Activated T-cell treated with anti-CD3 and anti-CD28 coated beads, Interleukin-2, amount 50 U/mL, for 48 hours (primary cell): ENCODE measurements at places on chromosomes 6 and 20.

GRCh38 chr20:22630701-22631100 lies 46.3 kb upstream of the FOXA2 start:
- no peak for DNase-seq

GRCh38 chr6:5814901-5815300 lies 191.8 kb downstream of the NRN1 start:
- no peak for DNase-seq

DNA sequence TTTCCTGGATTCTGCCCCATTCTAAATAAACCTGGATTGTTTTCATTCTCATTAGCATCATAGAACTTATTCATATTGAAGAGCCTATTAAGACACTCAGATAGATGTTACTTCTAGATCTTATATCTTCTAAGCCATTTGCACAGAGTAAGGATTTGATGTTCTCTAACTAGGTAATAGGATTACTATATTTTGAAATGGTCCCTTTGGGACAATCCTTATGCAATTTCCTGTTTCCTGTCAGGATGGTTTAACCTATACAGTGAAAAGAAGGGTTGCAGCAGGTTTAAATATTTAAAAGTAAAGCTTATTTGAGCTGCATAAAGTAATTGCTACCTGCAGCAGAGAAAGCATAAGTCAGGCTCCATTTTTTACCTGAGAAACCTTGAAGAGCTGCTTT lies 860.1 kb downstream of the TFAP2A start:
- no peak for DNase-seq

DNA sequence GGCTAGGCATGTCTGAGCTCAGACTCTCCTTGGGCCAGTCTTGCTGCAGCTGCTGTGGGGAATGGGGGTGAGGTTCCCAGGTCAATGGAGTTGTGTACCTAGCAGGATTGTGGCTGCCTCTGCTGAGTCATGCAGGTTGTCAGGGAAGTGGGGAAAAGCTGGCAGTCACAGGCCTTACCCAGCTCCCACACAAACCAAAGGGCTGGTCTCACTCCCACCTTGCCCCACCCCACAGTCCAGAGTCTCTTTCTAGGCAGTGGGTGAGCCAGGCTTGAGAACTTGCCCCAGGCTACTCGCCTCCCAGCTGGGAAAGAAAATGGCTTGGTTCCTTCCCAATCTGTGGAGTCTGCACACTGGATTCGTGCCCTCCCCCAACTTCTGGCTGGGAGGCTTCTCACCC lies 65.7 kb downstream of the SCP2D1 start:
- no peak for DNase-seq

DNA sequence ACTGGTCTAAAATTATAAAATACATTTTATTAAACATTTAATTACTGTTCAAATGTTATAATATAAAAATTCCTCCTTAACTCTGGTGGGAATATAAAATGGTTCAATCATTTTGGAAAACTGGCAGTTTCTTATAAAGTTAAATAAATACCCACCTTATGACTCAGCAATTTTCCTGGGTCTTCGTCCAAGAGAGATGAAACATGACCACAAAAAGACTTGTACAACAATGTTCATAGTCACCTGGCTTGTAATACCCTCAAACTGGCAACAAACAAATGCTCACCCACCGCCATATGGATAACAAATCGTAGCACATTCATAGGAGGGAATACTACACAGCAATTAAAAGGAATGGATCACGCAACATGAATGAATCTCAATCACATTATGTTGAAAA lies 66.0 kb upstream of the RIN2 start:
- DNase-seq: no peak

GRCh38 chr6:93358435-93358834 lies 60.9 kb downstream of the EPHA7 start:
- DNase-seq: no peak

- no peak for DNase-seq
These were observed 80.1 kb upstream of the HDAC2 start for GRCh38 chr6:114051031-114051430.

DNA sequence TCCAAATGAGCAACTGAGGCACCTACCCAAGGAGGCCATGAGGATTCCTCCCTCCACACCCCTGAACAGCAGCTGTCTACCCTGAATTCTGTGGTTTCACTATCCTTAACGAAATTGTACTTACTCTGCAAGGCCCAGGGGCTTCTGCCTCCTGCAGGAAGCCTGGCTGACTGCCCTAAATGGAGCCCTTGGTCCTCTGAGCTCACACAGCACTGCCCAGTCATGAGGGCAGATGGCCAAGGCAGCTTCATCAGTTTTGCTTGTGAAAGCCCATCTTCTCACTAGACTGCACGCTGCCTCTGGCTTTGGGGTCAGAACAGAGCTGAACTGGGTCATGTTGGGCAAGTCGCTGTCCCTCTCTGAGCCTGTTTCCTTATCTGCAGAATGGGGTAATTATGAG lies 26.4 kb upstream of the SIRPA start:
- no peak for DNase-seq

GRCh38 chr20:10909803-10910202 lies 236.0 kb upstream of the JAG1 start:
- no peak for DNase-seq

DNA sequence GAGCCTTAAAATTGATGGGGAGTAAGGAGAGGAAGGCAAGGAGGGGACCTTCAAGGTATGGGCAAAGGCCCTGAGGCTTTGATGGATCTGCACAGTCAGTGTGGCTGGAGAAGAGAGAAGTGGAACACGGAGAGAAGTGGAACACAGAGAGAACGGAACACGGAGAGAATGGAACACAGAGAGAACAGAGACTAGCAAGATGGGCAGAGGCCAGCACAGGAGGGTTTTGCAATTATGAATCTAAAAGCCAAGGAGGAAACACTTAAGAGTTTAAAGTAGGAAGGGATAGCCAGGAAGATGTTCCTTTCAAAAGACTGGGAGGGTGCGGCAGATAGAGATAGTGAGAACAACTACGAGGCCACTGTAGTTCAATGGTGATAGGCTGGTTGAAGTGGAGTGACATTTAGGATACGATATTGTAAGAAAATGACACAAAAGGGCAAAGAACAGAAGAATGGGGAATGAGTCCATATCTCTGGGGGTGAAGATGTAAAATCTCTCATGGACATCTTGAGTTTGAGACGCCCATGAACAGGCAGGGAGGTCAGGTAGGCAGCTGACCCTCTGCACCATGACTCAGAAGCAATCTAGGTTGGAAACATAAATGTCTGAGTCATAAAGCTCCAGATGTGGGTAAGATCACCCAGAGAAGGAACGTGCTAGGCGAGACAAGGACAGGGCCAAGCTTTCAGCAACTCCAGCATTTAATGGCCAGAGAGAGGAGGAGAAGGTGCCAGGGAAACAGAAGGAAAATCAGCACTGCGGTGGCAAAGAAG lies 25.4 kb downstream of the ZMYND8 start:
- no peak for DNase-seq

- no peak for DNase-seq
These were observed 7.6 kb downstream of the HLA-A start for GRCh38 chr6:29949934-29950333.

- DNase-seq: no peak
These were observed 614.9 kb downstream of the CDH26 start for GRCh38 chr20:60573003-60573680.

GRCh38 chr6:21767891-21768648 lies 174.5 kb downstream of the SOX4 start:
- DNase-seq: no peak

- DNase-seq: peak; percentile 62
These were observed at the start of gene GID8 for GRCh38 chr20:62938105-62938888. TSS of gene GID8 (plus strand) at chr20:62938147. CDS start at chr20:62941503, 3,356 bp downstream.

DNA sequence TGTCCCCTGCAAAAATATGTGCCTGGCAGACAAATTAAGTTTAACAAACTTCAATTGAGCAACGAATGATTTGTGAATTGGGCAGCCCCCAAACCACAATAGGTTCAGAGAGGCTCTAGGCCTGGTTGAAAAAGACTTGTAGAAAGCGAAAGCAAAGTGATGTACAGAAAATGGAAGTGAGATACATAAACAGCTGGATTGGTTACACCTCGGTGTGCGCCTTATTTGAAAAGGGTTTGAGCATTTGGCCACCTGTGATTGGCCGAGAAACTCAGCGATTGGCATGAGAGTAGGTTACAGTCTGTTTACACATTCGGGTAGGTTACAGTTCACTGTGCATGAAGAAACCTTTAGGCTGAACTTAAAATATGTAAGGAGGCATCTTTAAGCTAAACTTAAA lies 136.9 kb downstream of the CD83 start:
- no peak for DNase-seq

GRCh38 chr6:17278289-17279063 lies 2.7 kb upstream of the RBM24 start:
- DNase-seq: no peak

DNA sequence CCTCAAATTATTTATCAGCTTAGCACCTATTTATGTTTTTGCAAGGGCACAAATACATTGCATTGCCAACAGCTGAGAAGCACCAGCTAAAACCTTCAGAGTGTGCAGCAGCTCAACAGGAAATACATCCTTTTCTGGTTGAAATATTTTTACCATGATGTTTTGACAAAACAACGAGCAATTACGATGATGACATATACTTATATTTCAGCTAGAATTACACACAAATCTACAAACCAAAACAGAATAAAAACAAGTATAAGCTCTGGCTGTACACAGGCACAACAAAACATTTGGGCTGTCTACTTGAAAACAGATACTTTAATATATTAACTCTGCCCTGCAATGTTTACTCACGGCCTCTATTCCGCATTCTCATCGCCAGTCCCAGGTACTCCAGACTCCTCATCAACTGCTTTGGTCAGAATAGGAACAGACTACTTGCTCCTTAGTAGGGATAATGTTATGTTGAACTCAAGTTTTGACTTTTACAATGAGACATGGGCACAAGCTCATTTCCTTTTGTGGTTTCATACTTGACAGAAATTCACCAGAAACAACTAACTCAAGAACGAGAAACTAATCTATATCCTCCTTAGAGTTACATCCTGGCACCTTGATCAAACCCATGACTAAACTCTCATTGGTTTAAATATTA lies 377.6 kb downstream of the ESR1 start:
- no peak for DNase-seq

GRCh38 chr6:27791182-27791943 lies 120.8 kb downstream of the OR2B2 start:
- peak; percentile 65 for DNase-seq

GRCh38 chr6:142112451-142113061 lies 20.2 kb upstream of the GJE1 start:
- peak; percentile 77 for DNase-seq

GRCh38 chr6:394641-395289 lies 3.2 kb downstream of the IRF4 start:
- DNase-seq: peak; percentile 19

DNA sequence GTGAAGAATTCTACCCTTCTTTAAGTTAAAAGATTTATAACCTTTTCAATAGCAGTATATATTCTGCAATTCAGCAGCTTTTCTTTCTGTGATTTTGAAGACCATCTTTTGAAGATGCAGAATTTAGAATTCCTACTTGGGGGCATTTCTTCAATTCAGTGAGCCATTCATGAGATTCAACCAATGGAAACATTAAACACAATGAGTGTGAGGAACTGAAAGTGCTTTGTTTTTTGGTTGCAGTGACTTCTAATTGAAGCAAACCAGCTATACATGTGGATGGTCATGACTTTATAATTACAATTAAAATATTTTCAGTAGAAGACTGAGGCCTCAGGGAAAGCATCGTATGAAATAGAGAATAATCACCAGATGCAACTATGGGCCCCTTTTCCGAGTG lies 108.3 kb downstream of the CARMIL1 start:
- DNase-seq: no peak

GRCh38 chr6:44072452-44072958 lies 54.7 kb downstream of the MRPL14 start:
- no peak for DNase-seq

DNA sequence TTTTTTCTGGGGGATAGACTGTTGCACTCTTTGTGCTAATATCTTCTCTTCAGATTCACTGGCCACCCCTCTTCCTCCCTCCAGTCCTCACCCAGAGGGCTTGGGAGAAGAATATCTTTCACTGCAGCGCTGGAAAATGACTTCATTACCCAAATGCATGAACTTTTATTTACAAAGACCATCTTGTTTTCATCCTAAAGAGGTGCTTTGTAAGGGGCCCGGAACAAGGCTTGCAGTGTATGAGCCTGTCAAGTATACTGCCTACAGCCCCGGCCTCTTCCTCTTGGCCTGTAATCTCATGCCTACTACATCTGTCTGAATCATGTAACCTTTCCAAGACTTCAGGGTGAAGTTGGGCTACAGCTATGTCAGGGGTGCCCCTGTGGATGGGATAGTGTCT lies 554 bp upstream of the LAMA4 start:
- DNase-seq: no peak

- no peak for DNase-seq
These were observed 473.6 kb upstream of the AGPAT4 start for GRCh38 chr6:161747506-161747905.

DNA sequence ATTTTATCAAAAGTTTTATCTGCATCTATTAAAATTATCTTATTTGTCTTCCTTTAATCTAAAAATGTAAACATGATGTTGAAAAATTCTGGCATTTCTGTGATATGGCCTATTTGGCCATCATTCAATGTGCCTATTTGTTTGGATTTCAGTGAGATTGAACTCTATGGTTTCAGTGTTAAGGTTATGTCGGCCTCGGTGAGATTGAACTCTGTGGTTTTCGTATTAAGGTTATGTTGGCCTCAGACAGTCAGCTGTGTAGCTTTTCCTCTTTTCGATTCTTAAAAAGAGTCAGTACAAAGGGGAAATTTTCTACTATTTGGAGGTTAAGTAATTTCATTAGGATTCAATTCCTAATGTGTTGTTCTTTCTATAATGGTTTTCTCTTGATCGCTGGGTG lies 320.6 kb downstream of the PACRG start:
- no peak for DNase-seq

GRCh38 chr20:46132705-46133120 lies 14.6 kb downstream of the CD40 start:
- peak; percentile 79 for DNase-seq

DNA sequence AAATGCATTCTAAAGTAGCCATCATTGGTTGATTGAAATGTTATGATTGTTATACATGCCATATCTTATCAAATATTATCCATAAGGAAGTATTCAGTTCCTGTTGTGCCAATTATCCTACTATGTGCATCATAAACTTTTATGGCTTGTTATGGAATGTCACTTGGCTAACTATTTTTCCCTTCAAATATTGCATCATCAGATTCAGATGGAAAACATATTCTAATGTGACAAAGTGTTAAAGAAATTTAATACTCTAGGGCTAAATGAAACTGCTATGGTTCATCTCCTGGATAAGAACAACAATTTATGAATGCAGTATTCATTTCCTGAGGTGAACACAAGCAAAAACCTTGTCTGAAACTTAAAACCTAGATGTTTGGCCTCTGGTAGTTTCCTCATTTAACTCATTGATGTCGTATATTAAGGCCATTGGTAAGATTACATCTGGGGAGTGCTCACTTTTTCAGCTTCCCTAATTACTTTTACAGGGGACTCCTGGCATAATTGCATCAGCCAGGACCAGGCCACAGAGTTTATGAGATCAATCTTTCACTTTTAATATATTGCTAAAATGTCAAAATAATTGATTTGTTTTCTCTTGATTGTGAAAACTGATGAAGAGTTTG lies 134.9 kb upstream of the CEP162 start:
- no peak for DNase-seq

DNA sequence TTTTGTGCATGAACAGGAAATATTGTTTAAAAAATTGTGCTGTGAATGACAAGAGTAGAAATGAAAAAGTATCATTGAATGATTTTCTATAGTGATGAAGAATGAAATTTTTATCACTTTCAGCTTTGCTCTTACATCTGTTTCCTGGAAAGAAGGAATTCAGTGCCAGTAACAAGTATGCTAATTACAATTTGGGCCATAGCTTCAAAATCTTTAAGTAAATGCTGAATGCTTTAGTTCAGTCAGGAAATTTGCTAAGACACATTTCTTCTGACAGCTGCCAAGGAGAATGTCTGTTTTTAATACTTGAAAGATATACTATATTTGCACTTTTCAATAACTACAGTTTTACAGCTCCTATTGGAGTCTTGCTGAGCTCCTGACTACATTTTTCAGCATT lies 203.7 kb upstream of the RSPO3 start:
- DNase-seq: no peak
